Left ventricle myocardium superior (tissue), 1 donor: ENCODE measurements at places on chromosomes 12 and 14.

DNA sequence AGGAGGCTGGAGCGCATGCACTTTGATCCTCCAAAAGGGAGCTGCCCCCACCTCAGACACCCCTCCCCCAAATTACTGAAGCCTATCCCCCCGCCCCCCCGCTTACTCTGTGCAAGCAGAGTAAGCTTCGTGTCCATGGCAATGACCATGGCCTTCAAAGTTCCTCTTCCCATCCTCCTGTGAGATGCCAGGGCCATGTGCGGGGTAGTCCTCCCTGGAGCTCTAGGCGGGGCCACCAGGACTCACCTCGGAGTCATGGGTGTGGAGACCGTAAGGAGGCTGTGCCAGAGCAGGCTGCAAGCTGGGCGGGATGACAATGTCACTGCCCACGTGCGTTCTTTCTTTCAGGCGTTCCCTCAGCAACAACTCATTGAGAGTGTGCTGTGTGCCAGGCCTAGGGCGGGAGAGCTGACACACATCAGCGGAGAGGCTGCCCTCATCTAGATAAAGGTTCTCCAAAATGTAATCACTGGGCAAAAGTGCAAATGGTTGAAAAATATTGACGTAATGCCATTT, 66.8 kb downstream of the C14orf132 start:
- DNase-seq = no peak

DNA sequence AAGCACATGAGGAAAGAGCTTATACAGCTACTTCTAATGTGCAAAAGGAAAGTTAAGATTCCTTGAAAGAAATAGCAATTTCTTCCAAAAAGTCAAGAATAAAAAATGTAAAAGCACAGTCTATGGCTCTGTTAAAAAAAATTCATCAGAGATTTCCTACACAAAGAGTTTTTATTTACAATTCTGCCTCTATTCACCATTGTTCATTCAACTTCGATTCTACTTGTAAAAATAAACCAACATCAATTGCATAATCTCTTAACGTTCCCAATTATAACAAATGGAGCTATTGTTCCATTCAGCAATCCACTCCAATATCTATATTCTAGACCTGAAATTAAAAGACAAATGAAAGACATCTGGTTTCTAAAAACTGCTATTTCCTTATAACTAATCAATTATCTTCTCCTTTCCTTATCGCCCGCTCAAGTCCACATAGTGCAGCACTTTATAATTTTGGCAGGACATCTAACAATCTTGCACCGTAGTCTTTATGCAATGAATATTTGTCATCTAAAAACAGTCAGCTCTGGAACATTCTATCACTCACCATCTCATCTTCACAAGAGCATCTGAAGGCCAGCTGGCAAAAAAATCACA, 6.2 kb downstream of the EIF2S3B start:
- no peak for DNase-seq

DNA sequence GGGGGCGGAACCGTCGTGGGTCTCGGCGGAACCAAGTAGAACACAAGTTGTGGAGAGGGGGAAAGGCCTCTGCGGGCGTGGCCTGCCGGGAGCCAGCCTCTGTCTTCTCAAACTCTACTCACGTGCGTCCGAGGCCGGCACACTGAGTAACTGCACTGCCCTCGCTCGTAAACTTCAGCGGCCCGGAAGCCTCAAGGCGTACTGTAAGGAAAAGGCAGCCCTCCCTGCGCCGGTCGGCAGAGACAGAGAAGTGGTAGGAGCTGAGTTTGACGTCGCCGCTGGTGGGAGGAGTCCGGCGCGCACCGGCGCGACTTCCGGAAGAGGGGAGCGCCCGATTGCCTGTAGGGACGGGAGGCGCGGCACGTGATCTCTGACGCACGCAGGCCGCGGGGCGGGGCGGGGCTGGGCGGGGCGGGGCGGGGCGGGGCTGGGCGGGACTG, at the start of gene FBXO33:
Gene FBXO33, minus strand, starts transcription at position 255 of the 440 bp plus-strand sequence. CDS start 271 bp downstream, outside the sequence.
- peak; percentile 98 for DNase-seq

DNA sequence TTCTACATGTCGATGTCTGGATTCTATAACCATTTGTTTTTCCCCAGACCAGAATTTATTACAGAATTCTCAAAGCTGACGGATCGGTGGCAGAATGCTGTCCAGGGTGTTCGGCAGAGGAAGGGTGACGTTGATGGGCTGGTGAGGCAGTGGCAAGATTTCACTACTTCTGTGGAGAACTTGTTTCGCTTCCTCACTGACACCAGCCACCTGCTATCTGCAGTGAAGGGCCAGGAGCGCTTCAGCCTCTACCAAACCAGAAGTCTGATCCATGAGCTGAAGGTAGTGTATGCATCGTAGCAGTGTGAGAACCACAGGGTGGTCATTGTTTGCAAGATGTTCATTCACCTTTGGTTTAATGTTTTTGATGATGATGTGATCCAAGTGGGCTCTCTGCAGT, 124.0 kb downstream of the ESR2 start:
- no peak for DNase-seq

DNA sequence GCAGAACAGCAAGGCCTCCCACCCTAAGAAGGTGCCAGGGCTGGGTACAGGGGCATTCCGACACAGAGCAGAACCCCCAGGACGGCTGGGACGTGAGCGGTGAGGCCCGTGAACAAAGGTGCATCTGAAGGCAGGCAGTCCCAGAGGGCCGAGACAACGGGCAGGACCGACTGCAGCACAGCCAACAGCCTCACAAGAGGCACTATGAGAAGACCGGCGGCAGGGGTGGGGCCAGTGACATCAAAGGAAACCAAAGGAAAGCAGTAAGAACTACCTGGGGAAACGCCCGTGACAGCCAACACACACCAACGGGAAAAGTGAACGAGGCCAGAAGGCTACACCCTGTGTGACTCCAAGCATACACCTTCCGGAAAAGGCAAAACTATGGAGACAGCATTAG, 9.1 kb downstream of the BTBD6 start:
- DNase-seq = no peak

DNA sequence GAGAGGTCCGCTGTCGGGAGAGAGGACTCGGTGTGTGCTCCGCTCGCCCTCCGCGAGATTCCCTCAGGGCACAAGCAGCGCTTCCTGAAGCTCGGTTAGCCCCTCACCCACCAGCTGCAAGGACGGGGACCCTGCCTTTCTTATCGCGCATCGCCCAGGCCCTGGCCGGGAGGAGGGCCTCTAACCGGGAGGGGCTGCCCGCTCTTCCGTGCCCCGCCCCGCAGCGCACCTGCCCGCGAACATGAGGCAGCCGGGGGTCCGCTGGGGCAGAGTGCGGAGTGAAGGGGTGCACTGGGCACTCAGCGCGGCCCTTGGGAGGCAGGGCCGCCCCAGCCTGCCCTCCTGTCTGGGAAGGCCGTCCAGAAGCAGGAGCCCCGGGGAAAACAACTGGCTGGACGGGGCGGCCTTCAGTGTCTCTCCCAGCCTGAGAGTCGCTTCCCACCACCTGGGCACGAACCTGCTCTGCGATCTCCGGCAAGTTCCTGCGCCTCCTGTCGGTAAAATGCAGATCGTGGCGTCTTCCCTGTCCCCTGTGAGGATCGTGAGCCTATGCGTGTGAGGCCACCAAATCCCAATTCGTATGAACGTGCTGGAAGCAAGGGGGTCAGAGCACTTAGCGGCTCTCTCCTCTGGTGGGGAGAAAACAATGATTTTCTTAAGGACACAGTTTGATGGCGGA, 28.0 kb upstream of the ADIPOR2 start:
- peak; percentile 56 for DNase-seq

DNA sequence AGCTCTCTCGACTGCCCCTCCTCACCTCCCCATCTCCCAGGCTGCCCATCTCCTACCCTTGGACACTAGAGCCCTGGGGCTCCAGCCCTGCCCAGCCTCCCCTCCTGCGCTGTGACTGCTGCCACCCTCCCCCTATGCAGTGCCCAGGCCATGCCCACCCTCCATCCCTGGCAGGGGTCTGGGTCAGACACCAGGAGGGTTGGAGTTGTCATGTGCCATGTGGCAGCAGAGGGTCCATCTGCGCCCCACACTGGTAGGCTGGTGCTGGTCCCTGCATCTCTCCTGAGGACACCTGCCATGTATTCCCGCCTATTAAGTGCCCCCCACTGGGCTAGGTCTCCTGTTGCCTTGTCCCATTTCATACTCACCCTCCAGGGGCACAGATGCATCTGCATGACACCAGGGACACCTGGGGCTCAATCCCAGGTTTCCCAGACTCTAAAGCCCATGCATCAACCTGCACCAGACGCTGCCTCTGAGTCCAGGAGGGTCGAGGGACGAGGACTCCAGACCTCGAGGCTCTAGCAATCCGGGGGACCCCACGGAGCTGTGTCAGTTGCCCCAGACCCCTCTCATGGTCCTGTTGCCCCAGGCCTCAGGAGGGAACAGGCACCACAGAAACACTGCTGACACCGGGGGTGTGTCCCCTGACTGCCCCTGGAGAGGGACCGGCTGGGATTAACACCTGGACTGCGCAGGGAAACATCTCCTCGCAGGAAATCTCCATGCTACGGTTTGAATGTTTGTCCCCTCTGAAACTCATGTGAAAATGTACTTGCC, 23.4 kb upstream of the SFSWAP start:
- DNase-seq = no peak

- peak; percentile 73 for DNase-seq
These were observed 94.1 kb downstream of the FBXL14 start for GRCh38 chr12:1500095-1500801.

GRCh38 chr12:110933326-110933974, 13.1 kb upstream of the MYL2 start:
- DNase-seq = no peak

DNA sequence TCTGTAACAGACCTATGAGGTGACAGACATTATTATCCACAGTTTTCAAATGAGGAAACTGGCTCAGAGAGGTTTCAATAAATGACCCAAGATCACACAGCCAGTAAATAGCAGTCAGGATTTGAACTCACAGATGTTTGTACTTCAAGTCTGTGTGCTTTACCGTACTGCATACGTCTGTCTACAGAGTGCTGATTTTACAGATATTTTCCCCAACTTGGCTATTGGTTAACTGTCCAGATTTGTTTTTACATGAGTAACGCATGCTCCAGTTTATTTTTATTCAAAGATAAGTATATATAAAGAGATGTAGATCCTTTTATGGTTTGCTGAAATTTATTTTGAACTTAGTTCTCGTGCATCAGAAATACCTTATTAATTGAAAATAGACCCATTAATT, 65.7 kb upstream of the SLC38A2 start:
- DNase-seq = no peak

DNA sequence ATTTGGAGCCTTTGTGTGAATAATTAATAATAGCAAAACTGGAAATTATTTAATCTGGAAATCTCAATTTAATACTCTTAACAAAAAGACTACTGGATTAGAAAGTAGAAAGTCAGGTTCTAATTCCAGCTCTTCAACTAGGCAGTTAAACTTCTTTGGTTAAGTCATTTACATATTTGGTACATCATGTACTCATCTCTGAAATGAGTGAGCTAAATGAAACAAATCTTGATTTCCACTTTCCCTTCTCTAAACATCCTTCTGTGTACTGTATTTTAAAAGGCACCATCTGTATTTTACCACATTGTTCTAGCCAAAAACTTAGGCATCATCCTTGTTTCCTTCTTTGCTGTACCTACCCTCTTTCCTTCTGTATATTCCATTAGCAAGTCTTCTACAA, 26.9 kb downstream of the CRADD start:
- no peak for DNase-seq

DNA sequence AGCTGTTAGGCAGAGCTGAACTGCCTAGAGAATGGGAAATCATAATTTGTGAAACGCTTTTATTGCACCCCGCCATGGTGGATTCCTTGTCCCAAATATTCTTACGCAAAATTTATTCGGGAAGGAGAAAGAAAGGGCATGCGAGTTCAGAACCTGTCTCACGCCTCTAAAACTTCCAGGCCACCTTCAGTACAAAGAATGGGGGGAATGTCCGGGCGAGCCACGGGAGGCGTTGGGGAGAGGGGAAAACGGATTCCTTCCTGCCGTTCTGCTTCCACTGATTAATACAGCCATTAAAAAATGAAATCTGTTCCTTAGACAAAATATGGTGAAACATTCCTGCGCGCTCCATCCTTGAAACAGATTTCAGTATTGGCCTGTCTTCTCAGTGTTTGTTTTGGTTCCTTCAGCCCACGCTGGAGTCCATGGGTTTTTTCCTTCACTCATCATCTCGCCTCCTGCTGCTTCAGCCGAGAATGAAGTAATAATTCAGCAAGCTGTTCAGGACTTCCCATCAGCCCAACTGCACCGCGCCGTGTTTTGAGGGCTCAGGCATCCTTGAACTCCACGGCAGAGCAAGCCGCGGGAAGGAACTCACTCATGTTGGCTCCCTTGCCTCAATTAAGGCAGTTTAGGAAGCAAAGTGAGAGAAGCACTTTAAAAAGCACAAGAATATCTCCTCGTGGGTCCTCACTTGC, 47.7 kb upstream of the CDKN3 start:
- DNase-seq = peak; percentile 63

- DNase-seq = peak; percentile 41
These were observed 27.2 kb upstream of the GPR132 start for GRCh38 chr14:105092171-105093037.

GRCh38 chr14:34368115-34368970, 93.7 kb downstream of the SPTSSA start:
- DNase-seq = no peak

DNA sequence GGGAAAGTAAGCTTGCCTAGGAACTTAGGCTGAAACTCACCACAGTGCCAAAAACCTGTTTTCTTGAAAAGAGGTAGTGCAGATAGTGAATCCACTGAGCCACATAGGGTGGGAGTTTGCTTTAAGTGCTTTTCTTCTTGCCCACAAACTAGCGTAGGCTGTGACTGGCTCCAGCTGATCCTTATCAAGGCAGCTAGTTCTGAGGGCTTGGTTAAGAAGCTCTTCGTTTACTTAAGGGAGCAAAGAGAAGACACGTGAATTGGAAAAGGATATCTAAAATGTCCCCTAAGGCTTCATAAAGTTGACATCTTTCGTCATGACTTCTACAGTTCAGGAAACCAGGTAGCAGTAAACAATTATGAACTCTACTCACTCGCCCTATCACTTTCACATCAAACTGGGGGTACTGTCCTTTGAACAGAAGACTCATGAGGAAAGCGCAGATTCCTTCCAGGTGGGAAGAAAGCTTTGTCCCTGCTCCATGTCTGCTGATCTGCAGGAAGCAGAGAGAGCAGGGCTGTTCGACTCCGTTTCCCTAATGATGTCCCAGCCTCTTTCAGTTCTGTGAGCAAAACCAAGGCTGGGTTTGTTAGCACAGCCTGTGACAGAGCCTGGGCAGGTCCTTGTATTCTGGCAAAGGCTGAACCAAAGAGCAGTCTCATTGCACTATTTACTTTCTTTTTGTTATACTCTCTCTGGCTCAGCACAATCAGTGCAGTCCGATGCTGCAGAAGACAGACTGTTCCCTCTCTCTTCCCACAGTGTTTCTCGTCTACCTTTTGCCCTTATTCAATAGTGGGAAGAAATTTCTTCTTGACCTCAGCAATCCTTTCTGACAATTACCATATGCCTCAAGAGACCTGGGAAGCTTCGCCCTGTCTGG, 93.5 kb upstream of the ETV6 start:
- DNase-seq = no peak
